Lung (tissue), 17 donors: ENCODE measurements at places on chromosomes 6 and 20. TPM values are rescaled to one million over a fixed set of nuclear protein-coding genes. Genes with fewer than 3 reads are reported as not detected.

The LY6G5C gene
- total RNA-seq: 3.0 TPM

DNA sequence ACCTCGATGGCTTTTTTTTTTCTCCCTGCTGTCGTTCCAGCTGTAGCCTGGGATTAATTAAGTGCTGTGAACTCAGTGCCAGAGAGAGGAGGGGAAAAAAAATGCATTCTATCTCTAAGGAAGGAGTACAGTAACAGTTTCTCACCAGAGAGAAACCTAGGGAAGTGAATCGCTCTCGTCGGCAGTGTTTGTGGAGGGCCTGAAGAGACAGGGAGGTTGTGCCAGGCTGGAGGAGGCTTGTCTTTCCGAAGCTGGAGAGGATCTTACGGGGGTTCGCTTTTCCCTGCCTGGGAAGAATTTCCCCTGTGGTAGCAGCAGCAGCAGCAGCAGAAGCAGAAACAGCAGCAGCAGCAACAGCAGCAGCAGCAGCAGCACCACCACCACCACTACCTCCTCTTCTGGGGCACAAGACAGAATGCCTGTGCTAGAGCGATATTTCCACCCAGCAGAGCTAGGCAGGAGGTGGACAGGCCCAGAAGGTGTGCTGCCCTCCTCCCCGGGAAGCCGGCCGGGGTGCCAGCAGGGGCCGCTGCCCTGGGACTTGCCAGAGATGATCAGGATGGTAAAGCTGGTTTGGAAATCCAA lies 186.5 kb downstream of the PDE7B start:
- H3K36me3 ChIP-seq: no peaks in the 10 kb centered on the region
- H3K4me1 ChIP-seq: peaks cover 15% of the 10 kb centered on the region
- H3K27me3 ChIP-seq: no peaks in the 10 kb centered on the region
- H3K4me3 ChIP-seq: peak overlapping the region; percentile 16
- H3K27ac ChIP-seq: peak overlapping the region; percentile 26

The DEFB132 gene
- total RNA-seq: not detected

DNA sequence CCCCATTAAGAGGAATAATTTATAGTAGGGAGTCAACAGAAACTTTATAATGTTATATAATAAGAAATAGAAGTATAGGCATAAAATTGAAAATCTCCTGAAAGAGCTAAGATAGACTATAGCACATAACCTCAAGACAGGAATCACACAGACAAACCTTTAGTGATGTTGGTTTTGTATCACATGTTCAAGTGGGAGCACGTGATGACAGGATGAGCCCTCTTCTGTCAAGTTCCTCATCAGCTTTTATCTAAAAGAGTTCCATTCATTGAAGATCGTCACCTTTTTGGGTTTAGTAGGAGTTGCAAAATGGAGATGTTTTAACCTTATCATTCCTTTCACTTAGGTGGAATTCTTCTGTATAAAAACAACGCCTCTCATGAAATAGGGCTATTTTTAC lies 127.0 kb downstream of the MCHR2 start:
- no peak overlapping the region for H3K4me3 ChIP-seq
- no peak overlapping the region for H3K27ac ChIP-seq
- H3K4me1 ChIP-seq: no peaks in the 10 kb centered on the region
- no peak for DNase-seq

GRCh38 chr20:64189530-64189966 lies 25.3 kb downstream of the MYT1 start:
- H3K27ac ChIP-seq: no peak overlapping the region
- H3K36me3 ChIP-seq: no peaks in the 10 kb centered on the region
- H3K4me1 ChIP-seq: peaks cover 9% of the 10 kb centered on the region
- no peak overlapping the region for H3K4me3 ChIP-seq
- DNase-seq: no peak

GRCh38 chr6:19301980-19302379 lies 535.2 kb upstream of the ID4 start:
- H3K4me1 ChIP-seq: no peaks in the 10 kb centered on the region
- H3K27ac ChIP-seq: no peak overlapping the region
- no peaks in the 10 kb centered on the region for H3K27me3 ChIP-seq
- H3K36me3 ChIP-seq: no peaks in the 10 kb centered on the region

The TAF11 gene
- total RNA-seq: 30.5 TPM

- no peaks in the 10 kb centered on the region for H3K36me3 ChIP-seq
- peaks cover 16% of the 10 kb centered on the region for H3K27me3 ChIP-seq
- no peak overlapping the region for H3K4me3 ChIP-seq
- DNase-seq: no peak
- H3K4me1 ChIP-seq: no peaks in the 10 kb centered on the region
- H3K27ac ChIP-seq: no peak overlapping the region
Measured at GRCh38 chr20:32045999-32046398, 6.0 kb upstream of the HCK start.

- no peaks in the 10 kb centered on the region for H3K36me3 ChIP-seq
- no peak overlapping the region for H3K27ac ChIP-seq
- H3K27me3 ChIP-seq: no peaks in the 10 kb centered on the region
- H3K4me3 ChIP-seq: no peak overlapping the region
Measured at GRCh38 chr6:101150226-101150625, 243.3 kb upstream of the GRIK2 start.
